ENCODE measurements at places on chromosomes 5 and 9. TPM values are rescaled to one million over a fixed set of nuclear protein-coding genes. Genes with fewer than 3 reads are reported as not detected.

Gene LECT2
- total RNA-seq = not detected

Gene RALGPS1
- total RNA-seq = 3.3 TPM

Gene VLDLR
- total RNA-seq = 21.5 TPM

Gene WDR38
- not detected for total RNA-seq

Gene ITGA1
- total RNA-seq = 2.7 TPM

Gene SCAI
- 5.3 TPM for total RNA-seq

Gene TRIM7
- total RNA-seq = 46.8 TPM

Gene SPACA9
- 7.9 TPM for total RNA-seq

Gene SLC46A2
- total RNA-seq = not detected

Gene DOK3
- total RNA-seq = 1.2 TPM

Gene SLC4A9
- total RNA-seq = not detected

Gene FREM1
- total RNA-seq = not detected

Gene PIP5KL1
- 4.5 TPM for total RNA-seq

Gene TERT
- total RNA-seq = 1.5 TPM

Gene LMX1B
- total RNA-seq = 1.2 TPM

Gene KLF9
- total RNA-seq = 7.4 TPM

Gene CDC14B
- 16.0 TPM for total RNA-seq

Gene TRMT10B
- 3.9 TPM for total RNA-seq

Gene WNT8A
- total RNA-seq = not detected

Gene ADGRD2
- not detected for total RNA-seq

Gene PLAC8L1
- total RNA-seq = not detected

Gene PROB1
- total RNA-seq = 1.5 TPM

Gene ENTREP1
- total RNA-seq = 0.14 TPM

Gene IFNA2
- not detected for total RNA-seq

Gene OBP2B
- total RNA-seq = not detected

Gene HACD4
- total RNA-seq = not detected

Gene KCNV2
- total RNA-seq = not detected

Gene MORN5
- not detected for total RNA-seq

Gene CORO2A
- 0.69 TPM for total RNA-seq

Gene BARHL1
- not detected for total RNA-seq

Gene HAVCR2
- total RNA-seq = not detected

Gene ZNF622
- 30.4 TPM for total RNA-seq

Gene SPATA31E1
- total RNA-seq = not detected

Gene C5orf47
- total RNA-seq = not detected

Gene SLC23A1
- total RNA-seq = not detected

Gene INSL4
- 3.3 TPM for total RNA-seq

Gene IQGAP2
- 0.15 TPM for total RNA-seq

Gene LIX1
- not detected for total RNA-seq

Gene SKP1
- 412 TPM for total RNA-seq

Gene MRPS30
- 129 TPM for total RNA-seq

Gene SPOCK1
- 222 TPM for total RNA-seq

Gene ITGA2
- total RNA-seq = 5.0 TPM

Gene SH2D3C
- 0.12 TPM for total RNA-seq

Gene PHF24
- total RNA-seq = not detected

Data from NCI-H460 (cell line).